ENCODE measurements at places on chromosomes 16 and 17.
A peak's percentile ranks its signal among the peaks of the same experiment; 100 is the strongest.

DNA sequence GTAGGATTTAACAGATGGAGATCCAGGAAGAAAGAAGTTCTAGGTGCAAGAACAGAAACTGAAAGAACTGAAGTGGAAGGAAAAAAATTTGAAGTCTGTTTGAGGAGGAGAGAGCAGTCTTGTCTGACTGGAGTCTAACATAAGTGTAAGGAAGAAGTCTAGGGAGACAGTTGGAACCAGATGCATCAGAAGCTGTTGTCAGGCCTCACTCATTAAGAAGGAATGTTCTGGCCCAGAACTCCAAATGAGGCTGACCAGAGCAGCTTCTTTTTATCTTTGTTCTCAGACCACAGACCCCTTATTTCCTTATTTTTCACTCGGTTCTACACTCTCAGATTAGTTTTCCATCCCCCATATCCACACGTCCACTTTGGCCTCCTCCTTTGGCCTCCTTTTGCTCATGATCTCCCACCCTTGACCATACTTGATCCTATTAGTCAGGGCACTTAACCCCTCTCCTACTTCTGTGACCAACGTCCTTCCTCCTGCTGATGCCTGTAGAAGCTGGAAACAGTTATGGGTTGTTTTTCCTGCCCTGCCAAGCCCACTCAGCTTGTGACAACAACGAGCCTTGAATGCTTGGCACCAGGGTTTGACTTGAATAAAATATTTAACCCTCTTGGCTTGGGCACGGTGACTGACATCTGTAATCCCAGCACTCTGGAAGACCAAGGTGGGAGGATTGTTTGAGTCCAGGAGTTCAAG is 7.0 kb upstream of the MYH2 start:
- DNase-seq, result no peak

GRCh38 chr17:76752006-76752405 is 14.1 kb downstream of the MFSD11 start:
- DNase-seq, result no peak

GRCh38 chr16:72126429-72126765 is 32.8 kb downstream of the DHX38 start:
- DNase-seq, result peak; percentile 13

DNA sequence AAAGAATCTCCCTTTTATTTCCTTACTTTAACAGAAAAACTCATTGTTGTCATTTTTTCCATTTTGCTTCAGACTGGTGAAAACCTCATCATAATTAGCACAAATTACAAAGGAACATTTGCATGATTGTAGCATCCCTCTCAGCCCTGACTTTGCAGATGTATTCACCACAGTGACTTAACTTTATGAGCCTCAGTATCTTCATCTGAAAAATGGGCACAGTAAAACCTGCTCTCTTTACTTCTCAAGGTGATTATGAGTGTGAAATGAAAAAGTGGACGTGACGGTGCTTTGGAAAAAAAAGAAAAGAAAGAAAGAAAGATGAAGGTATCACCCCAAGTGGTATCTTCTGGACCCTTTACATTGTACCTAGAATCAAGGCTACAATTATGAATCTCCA is 193.4 kb upstream of the TOX3 start:
- DNase-seq, result no peak

DNA sequence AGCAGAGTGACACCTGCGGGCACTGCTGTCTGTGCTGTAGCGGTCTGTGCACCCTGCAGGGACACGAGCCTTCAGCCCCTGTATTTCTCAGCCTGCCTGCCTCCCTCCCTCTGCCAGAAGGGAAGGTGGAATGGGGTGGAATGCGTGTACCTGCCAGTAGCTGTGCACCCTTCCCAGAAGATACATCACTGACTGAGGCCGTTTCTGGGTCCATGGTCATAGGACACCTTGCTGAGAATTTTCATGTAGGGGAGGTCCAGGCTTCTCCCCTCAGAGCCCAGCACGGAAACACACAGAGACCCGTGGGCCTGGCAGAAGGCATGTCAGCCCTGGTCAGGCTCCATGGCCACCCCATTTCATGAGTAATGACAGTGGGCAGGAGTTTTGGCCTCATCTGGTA is 16.5 kb downstream of the DBNDD1 start:
- DNase-seq, result no peak

DNA sequence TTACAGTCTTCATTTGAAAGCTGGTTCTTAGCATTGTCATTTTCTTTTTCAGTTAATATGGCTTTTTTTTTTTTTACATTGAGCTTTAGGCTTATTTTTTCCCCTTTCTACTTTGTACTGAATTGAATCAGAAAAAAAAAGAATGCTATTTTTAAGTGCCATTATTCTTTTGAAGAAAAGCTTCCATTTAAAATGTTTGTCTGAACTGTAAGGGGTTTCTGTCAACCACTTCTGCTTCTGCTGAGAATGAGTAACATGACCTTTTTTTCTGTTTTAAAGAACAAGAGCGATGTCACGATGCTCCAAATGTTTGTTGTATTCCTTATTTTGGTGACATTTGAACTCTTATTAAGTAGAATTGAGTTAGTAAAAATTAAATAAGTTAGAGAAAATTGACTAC is 50.0 kb downstream of the MRTFB start:
- peak; percentile 35 for DNase-seq

GRCh38 chr17:61047515-61047914 is 352.1 kb upstream of the TBX2 start:
- DNase-seq, result no peak

DNA sequence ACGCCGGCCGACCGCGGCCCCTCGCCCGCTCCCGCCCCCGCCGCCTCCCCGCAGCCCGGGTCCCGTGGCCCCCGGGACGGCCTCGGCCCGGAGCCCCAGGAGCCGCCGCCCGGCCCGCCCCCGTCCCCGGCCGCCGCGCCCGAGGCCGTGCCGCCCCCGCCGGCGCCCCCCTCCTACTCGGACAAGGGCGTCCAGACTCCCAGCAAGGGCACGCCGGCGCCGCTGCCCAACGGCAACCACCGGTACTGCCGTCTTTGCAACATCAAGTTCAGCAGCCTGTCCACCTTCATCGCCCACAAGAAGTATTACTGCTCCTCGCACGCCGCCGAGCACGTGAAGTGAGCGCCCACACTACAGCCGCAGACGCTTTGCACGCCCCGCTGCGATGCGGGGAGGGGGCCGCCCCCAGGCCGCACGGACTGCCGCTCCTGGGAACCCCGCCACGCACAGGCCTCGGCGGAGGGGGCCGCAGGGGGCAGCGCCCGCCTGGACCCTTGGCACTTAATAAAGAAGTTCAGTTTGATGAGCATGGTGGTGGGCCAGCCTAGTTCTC is 35.5 kb upstream of the ZC3H18 start:
- peak; percentile 32 for DNase-seq

GRCh38 chr16:12288537-12289174 is 312.1 kb downstream of the SNX29 start:
- DNase-seq, result no peak

GRCh38 chr17:4519361-4519788 is 20.7 kb downstream of the SPNS2 start:
- DNase-seq, result no peak

DNA sequence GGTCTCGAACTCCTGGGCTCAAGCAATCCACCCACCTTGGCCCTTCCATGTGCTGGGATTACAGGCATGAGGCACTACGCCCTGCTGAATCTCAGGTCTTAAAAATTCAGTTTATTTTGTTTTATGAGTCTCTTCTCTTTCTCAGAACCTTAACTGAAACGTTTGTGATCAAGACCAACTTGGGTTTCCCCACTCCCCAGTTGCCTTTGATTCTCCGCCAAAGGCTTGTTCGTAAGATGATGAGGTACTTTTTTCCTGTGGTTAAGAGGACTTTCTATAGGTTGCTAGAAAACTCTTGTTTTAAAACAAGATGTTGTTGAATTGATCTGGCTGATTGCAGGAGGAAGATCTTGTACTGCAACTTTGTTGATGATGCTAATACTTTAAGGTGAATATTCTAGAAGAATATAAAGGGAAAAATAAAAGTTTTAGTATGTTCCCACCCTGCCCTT is 11.7 kb downstream of the ABCC1 start:
- peak; percentile 37 for DNase-seq

DNA sequence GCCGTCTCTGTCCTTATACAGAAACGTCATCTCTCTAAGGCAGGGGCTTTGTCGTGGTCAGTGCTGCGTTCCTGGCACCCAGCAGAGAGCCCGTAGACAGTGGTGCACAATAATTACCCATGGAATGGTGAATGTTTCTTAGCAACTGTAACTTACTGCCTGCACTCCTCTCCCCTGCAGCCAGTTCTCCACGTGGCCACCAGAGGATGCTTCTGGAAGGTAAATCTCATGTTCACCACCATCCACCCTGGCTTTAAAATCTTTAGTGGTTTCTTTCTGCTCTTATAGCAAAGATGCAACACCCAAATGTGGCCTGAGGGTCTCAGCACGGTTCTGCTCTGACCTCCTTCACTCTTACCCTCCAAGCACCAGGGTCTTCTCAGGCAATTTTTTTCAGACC is 150.8 kb downstream of the GRIN2A start:
- no peak for DNase-seq

GRCh38 chr16:13289515-13289914 is 388.1 kb downstream of the SHISA9 start:
- DNase-seq, result no peak

GRCh38 chr16:81821436-81822128 is 42.5 kb downstream of the PLCG2 start:
- DNase-seq, result no peak

DNA sequence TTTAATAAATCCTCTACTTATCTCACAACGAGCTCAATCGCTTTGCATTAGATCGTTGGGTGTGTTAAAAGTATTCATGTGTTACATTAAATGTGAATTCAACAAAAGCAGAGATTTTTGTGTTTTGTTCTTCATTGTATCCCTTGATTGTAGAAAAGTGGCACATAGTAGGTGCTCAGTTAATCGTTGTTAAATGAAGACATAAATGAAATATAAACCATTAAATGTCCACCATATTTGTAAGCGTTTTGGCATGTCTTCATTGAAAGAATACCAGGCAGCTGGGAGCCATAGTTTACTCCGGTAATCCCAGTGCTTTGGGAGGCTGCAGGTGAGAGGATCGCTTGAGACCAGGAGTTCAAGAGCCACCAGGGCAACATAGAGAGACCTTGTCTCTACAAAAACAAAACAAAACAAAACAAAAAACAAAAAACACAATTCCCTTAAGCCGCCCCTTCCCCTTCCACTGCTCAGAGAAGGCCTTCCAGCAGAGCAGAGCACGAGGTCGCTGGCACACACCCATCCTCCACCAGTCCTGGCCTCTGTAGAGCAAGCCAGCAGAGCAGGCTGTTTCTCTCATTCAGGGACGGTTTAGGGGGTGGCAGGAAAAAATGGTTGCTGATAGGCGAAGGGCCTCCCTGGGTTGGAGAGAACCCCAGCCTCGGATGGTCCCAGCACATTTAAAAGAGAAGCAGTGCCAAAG is 673 bp upstream of the CHD9 start:
- DNase-seq, result no peak

- DNase-seq, result peak; percentile 61
Measured at GRCh38 chr16:20901436-20902112, 1.0 kb downstream of the LYRM1 start.

- no peak for DNase-seq
Measured at GRCh38 chr17:57133486-57133885, 48.4 kb downstream of the AKAP1 start.

DNA sequence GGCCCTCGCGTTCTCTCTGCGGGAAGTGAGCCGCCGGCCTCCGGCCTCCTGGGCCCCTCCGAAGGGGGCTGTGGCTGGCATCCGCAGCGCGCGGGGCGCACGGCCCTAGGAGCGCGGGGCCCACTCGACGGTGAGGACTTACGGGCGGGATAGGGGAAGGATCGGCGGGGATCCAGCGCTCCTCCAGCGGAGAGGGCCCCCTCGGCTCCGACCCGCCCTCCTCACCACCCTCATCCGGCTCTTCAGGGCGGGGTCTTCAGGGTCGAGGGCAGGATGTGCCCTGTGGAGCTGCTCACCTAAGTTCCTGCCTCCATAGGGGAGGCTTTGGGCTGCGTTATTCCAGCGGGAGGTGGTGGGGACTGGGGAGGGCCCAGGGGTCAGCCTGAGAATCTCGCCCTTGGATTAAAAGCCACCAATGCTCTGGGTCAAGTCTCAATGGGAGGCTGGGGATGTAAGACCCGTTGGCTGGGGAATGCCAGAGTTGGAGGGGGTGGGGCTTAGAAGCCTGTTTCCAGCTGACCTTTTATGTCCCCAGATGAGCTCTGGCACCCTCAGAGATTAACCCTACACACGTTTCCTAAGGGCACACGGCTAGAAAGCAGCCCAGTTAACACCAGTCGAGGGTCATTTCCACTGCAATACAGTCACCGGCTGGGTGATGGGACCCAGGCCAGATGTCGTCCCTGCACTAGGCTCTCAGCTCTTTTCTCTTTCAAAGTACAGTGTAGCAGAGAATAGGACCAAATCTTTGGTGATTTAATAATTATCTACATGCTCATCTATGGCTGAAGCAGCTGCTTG is 13.4 kb downstream of the TBX2 start:
- no peak for DNase-seq
